ENCODE measurements at places on chromosomes 11 and 22.

- DNase-seq: no peak
These were observed 20.6 kb downstream of the LRRC32 start for GRCh38 chr11:76649851-76650372.

DNA sequence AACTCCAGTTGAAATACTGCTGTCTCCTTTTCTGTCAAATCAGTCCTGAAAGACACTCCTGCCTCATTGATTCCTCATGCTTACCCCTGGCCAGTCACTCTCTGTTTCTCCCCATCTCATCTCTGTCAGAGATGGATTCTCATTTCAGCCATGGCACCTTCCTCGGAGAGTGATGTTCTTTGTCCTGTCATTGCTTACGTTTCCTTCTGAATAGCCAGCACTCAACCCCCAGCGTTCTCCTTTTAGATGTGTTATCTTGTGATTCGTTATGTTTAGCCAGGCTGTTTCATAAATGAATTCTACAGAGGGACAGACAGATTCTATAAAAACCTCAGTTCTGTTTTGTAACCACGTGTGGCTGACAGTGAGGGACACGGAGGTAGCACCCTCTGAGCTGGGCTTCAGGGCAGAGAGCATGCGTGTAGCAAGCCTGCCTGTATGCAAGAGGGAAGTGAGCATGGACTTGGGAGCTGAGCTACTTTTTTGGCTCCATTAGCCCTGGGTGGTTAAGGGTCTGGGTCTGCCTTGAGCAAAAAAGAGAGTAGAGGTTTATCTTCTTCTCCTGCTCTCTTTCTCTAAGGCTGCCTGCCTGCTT is 354.6 kb downstream of the DDX10 start:
- no peak for DNase-seq

- DNase-seq: no peak
These were observed 1.9 kb downstream of the BANF1 start for GRCh38 chr11:66004186-66004585.

DNA sequence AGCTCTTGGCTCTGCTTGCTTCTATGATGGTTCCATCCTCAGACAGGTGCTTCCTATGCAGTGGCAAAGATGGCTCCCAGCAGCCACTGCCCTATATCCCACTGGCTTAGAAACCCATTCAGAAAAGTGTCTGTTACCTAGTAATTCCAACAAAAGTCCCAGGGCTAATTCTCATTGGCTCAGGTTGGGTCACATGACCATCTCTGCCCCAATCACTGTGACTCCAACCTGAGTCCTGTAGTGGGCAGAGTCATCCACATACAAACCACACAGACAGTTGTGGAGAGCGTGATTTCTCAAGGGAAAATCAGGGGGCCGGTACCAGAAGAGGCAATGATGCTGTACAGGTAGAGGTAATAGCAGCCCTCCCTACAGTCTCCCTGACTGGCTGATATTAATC is 67.5 kb downstream of the LHFPL7 start:
- no peak for DNase-seq

GRCh38 chr11:134686460-134687061 is 274.5 kb upstream of the B3GAT1 start:
- no peak for DNase-seq

DNA sequence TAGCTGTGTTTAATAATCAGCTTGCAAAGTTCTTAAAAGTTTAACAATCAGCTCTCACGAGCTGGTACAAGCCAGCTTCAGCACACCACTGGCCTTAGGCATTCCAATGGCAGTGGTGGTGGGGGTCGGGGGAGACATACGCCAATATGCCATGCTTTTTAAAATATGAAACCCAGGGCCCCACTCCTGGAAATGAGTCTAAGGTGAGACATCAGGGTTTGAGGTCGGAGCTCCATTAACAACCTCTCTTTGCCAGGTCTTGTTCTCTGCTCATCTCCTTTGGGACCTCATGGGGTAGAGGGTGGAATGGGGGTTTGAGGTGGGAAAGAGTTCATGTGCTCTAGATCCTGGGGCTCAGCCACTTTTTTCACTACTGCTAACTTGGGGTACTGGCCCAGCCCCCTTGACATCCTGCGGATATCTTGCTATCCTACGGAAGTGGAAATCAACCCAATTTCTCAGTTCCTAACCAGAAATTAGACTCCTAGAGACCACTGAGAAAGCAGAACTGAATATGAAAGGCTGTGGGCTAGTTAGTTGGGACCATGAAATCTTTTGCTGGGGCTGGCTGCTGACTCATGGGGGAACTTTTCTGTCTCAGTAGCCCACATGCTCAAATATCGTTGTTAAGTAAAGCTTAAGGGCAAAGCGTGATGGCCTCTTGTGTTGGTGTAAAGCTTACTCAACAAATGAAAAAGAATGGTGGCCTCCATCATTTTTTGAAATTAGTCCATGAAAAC is 90.1 kb downstream of the PDHX start:
- DNase-seq: no peak

GRCh38 chr11:34679681-34680080 is 58.8 kb downstream of the EHF start:
- DNase-seq: no peak

GRCh38 chr22:25987948-25988347 is 181.3 kb upstream of the SEZ6L start:
- no peak for DNase-seq

DNA sequence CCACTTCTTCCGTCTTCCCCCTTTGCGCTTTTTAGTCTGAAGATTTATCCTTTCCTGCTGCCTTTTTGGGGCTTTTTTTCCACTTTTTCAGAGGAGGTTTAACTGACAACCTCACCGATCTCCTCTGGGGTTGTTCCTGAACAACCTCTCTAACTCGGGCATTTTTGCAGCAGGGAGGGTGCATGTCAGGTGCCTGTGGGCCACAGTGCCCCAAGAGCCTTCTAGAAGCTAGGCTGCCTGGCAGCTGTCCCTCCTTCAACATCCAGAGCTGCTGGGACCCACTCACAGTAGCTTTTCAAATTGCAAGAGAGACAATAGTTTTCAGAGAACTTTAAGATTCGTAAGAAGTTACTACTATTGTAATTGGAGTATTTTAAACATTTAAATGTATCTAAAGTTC is 1112.4 kb upstream of the CNTN5 start:
- no peak for DNase-seq

GRCh38 chr11:128713595-128713994 is 19.7 kb downstream of the FLI1 start:
- DNase-seq: no peak

- DNase-seq: no peak
These were observed 360.5 kb downstream of the DLG2 start for GRCh38 chr11:85266646-85267045.

DNA sequence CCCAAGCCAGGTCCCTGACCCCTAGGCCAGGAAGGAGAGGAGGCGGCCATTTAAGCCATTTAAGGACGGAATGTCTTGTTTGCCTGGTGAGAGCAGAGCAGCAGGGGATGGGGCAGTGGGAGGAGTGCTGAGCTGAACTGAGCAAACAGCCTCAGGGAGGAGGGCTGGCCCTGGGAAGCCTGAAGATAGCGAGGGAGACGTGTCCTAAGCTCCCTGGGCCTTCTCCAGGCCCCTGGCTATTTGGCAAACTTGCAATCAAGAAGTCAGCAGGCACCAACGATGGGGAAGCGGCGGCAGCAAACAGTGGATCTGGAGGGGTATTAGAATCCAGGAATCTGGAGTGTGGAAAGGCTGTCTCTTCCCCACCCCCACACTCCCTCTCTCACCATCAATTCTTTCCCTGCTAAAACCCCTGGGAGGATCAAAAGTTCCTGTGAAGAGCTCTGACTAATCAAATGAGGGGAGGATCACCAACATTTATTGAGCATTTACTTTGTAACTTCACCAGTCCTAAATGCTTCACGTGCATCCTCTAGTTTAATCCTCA is 8.8 kb downstream of the BCL9L start:
- DNase-seq: no peak

- no peak for DNase-seq
These were observed 35.4 kb downstream of the MCHR1 start for GRCh38 chr22:40714499-40715337.
